ENCODE measurements at places on chromosomes 3 and 15.

GRCh38 chr3:40980467-40980866 lies 218.8 kb upstream of the CTNNB1 start:
- DNase-seq = no peak

- DNase-seq = no peak
Measured at GRCh38 chr15:25248583-25249235, 190.1 kb downstream of the UBE3A start.

DNA sequence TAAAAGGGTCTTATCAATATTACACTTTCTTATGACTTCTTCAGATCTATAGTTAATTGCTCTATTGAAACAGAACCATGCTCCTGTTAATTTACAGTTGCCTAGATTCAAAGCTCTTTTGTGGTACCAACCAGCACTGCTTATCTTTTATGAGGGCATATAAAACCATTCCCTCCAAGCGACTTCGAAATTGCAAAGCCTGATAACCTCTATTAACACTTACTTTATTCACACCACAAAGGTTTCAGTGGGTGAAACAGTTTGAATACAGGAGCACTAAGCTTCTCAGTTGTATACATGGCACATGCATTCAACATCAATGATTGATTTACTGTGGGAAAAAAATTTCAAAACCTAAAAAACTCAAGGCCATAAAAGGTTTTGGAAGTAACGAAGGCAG lies 74.9 kb upstream of the PPIB start:
- no peak for DNase-seq

DNA sequence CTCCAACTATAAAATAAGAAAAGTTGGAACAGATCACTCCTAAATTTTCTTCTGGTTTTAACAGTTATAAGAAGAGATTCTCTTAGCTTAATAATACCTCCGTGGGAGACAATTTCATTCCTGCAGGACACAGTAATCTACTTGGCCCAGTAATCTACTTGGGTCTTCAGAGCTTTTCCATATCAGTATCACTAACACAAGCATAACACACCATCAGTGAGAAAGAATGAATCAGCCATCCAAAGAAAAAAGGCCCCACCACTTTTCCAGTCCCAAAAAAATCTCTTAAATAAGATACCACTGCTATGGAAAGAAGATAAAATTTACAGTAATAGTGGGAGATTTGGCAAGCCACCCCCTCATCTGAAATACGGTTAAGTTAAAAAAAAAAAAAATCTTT lies 20.2 kb downstream of the SIN3A start:
- DNase-seq = no peak

GRCh38 chr3:14401692-14402303 lies 608 bp upstream of the SLC6A6 start:
- no peak for DNase-seq

GRCh38 chr3:31248563-31248992 lies 284.1 kb upstream of the STT3B start:
- DNase-seq = no peak

GRCh38 chr15:94225616-94226015 lies 5.7 kb upstream of the MCTP2 start:
- peak; percentile 76 for DNase-seq

- DNase-seq = peak; percentile 31
Measured at GRCh38 chr3:165983284-165983683, 146.1 kb upstream of the BCHE start.

DNA sequence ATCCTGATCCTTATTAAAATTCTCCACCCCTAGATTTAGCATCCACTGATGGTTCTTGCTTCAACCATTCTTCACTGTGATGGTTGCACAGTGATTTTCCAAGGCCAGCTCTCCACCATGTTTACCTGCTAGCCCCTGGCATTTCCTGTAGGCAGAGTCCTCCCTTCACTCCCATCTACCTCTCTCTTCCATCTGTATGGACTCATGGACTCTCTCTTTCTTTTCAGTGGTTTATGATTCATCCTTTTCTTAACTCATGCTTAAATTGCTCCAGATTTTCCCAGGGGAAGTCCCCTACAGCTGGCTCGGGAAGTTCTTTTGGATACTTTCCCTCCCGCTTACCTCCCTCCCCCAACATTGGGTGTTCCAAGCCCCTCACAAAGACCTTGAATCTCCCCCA lies 18.7 kb downstream of the TGM4 start:
- peak; percentile 76 for DNase-seq

DNA sequence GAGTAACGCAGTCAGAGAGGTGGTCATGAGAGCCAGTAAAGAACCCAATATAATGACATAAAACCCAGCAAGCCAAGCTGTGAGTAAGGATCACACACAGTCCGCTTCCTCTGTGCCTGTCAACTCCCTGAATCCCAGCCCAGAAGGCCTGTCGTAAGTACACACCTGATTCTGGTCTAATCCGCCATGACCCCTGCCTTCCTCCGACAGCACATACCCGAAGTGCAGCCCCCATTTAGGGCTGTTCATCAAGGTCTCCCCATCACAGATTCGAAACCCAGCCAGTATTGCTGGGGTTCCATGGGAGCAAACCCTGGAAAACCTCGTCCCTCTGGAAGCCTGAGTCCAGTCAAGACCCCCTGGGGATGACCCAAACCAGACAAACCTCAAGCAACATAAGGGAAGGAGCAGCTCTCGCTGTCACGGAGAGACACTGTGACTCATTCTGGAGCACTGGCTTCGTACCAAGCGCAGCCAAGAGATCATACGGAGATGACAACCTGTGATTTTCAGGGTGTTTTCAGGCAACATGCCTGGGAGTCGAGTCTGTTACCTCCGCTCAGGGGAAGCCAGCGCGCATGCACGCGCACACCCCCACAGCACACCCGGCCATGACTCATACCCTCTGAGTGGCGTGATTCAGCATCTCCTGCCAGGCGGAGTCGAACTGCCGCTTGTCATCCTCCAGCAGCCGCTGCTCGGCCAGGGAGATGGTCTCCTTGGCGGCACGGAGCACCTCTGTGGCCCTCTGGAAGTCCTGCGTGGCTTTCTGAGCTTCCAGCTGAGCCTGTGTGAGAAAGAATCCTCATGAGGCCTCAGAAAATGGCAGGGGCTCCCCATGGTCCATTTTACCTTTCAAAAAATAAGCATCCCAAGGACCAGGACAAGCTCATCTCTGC lies 63.0 kb downstream of the SH3BP5 start:
- DNase-seq = peak; percentile 97

DNA sequence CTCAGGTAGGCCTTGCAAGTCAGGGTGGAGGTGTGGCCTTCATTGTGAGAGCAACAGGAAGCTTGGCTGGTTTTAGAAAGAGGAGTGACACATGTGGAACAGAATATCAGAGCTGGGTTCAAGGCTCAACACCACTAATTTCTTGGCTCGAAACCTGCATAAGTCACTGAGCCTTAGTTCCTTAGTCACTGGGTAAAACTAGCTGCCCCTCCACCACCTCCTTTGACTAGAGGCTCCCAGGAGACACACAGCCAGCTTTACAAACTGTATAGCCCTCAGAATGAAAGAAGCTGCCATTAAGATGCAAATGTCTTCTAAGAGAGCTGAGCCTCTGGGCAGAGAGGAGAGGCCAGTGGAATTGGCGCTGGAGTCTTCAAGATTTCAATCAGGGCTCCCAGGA lies 67.7 kb downstream of the CERS3 start:
- DNase-seq = no peak

DNA sequence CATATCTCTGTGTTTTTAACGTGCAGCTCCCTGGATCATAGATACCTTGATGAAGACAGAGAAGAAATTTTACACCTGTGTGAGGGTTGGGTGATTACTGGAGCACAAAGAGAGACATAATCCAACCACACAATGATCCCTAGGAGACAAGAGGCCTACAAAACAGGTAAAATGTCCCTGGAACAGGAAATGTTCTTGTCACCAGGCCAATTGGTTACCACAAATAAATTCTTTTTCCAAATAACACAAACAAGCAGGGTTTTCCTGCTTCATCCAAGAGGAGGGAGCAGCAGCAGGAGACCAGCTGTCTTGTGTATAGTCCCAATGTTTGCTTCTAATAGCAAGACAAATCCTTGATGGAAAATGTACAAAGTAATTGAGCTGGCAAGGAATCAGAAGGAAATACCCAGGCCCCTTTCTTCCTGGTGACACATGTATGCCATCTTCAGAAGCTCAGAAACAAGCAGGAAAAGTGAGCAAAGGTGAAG lies 1.4 kb downstream of the MGLL start:
- peak; percentile 28 for DNase-seq

DNA sequence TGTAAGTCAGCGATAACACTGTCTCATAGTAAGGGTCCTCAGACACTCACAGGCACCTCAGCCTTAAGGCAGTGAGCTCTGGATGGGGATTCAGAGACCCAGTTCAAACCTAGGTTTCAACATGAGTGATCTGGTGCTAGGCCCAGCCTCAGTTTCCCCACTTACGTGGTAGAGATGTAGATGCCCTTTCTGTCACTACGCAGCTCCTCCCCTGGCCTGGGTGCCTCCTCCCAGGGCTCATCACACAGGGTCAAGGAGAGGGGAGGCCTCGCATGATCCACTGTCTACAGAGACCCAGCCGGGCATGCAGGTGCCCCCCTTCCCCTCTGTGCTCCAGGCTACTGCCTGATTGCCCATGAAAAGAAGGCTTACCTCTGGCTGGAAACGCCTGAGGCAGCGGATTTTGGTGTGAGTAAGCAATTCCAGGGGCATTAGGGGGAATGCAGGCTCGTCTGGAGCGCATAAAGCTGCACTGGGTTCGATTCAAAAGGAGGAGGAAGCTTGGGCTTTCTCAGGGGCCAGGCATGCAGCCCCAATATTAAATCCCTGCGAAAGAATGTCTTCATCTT lies 69.8 kb upstream of the ANKRD34C start:
- DNase-seq = no peak

GRCh38 chr3:43345877-43346276 lies 59.5 kb downstream of the SNRK start:
- peak; percentile 32 for DNase-seq

DNA sequence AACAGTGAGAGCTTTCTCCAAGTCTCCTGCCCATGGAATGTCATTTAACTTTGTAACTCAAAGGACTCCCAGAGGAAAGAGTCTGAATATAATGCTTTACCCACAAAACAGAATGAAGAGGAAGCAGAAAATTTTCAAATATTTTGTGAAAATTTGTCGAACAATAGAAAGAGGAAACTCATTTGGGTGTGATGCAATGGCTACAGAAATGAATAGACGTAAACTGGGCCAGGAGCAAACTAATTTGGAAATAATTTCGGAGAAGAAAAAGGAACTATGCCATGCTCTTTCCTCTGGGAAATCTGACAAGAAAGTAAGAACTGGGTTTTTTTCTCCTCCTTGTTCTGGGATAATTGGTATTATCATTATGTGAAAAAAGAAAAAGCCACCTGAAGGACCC lies 11.2 kb upstream of the SUMF1 start:
- DNase-seq = no peak

DNA sequence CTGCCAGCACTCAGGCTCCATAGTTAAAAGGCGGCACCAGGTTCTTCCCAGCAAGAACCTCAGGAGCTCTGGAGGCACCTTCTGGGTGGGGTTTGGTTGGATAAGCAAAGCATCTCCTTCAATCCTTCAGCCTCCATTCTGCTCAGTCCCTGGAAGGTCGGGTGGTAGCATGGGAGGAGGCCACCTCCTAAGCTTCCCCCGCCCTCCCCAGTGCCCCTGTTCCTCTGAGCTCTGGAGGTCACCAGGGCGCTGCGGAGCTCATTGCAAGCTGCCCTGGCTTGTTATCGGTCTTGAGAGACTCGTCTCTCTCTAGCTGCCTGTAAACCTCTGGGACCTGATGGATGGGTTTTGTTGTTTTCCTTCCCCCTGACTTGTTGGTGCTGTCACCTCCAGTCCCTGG lies 124.8 kb downstream of the RPLP1 start:
- no peak for DNase-seq

DNA sequence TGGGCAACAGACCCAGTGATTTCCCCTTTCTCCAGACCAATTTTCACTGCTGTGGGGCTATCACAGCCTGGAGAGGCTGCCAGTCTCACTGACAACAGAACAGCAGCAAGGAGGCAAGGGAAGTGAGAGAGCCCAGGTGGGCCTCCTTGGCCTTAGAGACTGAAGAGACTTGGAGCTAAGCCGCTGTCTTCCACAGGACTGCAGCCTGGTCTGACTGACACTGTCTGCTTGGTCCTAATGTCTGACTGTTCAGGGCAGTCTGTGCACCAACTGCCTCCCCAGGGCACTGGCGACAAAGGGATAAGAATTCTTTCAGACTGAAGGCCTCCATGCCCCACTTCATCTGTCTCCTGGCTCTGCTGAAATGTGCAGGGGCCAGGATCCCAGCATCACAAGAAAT lies 11.5 kb downstream of the POMGNT2 start:
- no peak for DNase-seq

- peak; percentile 57 for DNase-seq
Measured at GRCh38 chr3:156808025-156808424, 18.1 kb upstream of the LEKR1 start.

GRCh38 chr15:79540551-79540950 lies 108.4 kb downstream of the MINAR1 start:
- no peak for DNase-seq

DNA sequence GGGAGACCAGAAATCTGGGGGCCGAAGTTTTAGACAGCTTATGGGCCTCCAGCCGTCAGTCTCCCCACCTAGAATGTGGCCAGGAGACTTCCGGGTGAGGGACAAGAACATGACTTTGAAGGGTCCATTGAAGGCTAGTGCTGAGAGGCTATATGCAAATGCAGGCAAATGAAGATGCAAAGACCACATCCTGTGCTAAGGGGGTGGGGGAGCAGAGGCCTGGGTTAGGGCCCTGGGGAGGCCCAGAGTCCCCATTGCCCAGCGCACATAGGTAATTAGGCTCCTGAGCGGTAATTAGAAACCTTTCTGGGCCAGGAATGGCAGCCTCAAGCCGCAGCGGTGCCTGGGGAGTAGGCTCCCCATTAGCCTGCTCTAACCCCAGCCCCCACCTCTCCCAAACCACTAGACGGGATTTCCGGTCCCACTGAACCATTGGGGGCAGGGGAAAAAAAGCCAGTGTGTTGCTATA lies 6.8 kb downstream of the CSK start:
- no peak for DNase-seq

GRCh38 chr3:119352034-119352609 lies 57.9 kb downstream of the ARHGAP31 start:
- peak; percentile 43 for DNase-seq
